GM12865 (cell line): ENCODE measurements at places on chromosomes 3 and 15.

DNA sequence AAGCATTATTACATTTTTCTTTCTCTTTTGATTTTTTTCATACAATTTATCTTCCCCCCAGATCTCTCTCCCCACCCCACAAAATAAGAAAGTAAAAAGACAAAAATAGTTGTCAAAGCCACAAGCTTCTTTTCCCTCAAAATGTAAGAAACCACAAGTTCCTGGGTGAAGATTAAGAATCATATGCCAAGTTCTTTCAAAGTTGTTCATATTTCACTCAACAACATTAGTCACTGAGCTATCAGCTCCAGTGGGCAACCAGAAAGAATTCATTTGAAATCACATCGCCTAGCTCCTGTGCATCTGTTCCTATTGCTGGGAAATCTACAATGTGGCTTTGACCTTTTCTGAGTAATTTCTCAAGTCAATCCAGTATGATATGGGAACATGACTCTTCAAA, 681.6 kb upstream of the ARPP21 start:
- no peak for DNase-seq

- DNase-seq, result no peak
Measured at GRCh38 chr3:196947136-196947859, 5.0 kb upstream of the NCBP2 start.

- DNase-seq, result no peak
Measured at GRCh38 chr15:70545526-70545925, 217.8 kb downstream of the UACA start.

- DNase-seq, result no peak
Measured at GRCh38 chr3:3825035-3825434, 25.8 kb downstream of the LRRN1 start.

DNA sequence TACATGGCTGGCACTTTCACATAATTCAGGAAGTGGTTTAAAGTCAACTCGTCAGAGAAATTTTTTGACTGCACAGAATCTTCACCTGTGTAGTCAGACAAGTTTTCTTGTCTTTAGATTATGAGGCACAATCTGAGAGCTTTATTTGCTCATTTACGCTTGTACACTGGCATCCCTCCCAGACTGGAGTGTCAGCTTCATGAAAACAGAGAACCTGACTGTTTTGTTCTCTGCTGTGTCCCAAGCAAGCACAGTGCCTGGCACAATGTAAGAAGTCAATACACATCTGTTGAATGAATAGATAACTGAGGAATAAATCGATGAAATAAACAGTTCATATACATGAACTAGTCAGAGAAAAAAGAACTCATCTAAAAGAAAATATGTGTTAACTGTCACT, 846.1 kb upstream of the CFAP20DC start:
- no peak for DNase-seq

DNA sequence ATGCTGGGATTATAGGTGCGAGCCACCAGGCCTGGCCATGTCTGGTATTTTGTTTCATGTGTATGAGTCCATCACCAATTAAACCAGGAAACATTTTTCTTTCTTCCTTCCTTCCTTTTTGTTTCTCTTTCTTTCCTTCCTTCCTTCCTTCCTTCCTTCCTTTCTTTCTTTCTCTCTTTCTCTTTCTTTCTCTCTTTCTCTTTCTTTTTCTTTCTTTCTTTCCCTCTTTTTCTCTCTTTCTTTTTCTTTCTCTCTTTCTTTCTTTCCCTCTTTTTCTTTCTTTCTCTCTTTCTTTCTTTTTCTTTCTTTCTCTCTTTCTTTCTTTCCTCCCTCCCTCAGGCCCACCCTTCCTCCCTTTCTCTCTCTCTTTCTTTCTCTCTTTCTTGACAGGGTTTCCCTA, 83.4 kb downstream of the SLC9A9 start:
- DNase-seq, result no peak

DNA sequence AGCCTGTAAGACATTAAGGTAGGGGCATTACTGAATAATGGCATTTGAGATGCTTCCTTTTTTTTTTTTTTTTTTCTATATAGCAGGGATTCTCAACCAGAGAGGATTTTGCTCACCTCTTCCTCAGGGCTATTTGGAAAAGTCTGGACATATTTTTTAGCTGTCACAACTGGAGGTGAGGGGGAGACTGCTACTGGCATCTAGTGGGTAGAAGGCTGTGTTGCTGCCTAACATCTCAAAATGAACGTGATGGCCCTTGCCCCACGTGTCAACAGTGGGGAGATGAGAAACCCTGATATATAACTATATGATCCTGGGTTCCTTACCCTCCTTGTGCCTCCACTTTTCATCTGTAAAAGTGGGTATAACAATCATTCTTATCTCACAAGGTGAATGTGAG, 71.9 kb downstream of the CADPS start:
- no peak for DNase-seq

GRCh38 chr3:80408030-80408721, 640.4 kb upstream of the ROBO1 start:
- no peak for DNase-seq

GRCh38 chr3:71078199-71078598, 505.3 kb downstream of the FOXP1 start:
- DNase-seq, result no peak

DNA sequence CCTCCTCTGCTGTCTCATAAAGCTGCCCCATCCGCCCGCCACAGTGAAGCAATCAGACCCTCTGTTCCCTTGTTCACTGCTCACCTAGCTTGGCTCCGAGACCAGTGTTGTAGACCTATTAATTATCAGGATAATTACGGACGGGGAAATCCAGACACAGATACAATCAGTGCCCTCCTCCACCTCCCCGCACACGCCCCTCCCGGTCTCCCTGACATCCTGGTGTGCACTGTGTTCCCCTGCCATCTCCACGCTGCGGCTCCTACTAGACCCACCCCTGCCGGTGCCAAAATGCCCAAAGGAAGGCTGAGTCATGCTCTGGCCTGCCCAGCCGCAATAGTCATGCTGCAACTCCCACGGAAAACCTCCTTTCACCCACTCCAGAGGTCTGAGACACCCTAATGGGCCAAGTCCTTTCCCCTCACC, 277.3 kb upstream of the TLE3 start:
- DNase-seq, result no peak
